ENCODE measurements at places on chromosomes 3 and 15.
A peak's percentile ranks its signal among the peaks of the same experiment; 100 is the strongest.

DNA sequence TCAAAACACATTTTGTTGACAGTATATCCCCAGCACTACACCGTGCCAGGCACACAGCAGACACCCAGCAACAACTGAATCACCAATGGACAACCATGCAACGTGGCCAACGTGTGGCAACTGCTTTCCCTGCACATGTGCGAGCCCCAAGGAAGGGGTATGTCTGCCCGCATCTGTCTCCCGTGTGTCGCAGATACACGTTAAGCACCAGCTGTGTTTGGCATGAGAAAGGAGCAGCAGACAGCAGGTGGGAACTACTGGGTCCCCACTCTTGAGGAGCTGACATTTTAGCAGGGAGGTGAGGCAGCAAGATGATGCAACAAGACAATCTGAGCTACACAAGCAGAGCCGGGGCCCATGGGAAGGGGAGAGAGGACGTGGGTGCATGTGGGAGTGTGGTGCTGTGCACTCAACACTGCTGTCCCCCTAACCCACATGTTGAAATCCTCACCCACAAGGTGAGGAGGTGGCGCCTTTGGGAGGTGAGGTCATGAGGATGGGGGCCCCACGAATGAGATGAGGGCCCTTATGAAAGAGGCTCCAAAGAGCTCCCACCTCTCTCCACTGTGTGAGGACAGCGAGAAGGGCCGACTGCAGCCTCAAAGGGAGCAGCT is 56.2 kb downstream of the ROPN1B start:
- DNase-seq: no peak

GRCh38 chr15:80536716-80537115 is 132.5 kb downstream of the ARNT2 start:
- no peak for DNase-seq

- DNase-seq: no peak
Observed at GRCh38 chr3:168117853-168118313, 22.2 kb upstream of the GOLIM4 start.

GRCh38 chr3:55692295-55692956 is 205.3 kb upstream of the WNT5A start:
- DNase-seq: no peak

- peak; percentile 87 for DNase-seq
Observed at GRCh38 chr3:138594150-138594934, at the start of gene CEP70. Gene CEP70, minus strand, starts transcription at chr3:138594260. Its CDS starts 21,333 bp downstream, at chr3:138572927.

DNA sequence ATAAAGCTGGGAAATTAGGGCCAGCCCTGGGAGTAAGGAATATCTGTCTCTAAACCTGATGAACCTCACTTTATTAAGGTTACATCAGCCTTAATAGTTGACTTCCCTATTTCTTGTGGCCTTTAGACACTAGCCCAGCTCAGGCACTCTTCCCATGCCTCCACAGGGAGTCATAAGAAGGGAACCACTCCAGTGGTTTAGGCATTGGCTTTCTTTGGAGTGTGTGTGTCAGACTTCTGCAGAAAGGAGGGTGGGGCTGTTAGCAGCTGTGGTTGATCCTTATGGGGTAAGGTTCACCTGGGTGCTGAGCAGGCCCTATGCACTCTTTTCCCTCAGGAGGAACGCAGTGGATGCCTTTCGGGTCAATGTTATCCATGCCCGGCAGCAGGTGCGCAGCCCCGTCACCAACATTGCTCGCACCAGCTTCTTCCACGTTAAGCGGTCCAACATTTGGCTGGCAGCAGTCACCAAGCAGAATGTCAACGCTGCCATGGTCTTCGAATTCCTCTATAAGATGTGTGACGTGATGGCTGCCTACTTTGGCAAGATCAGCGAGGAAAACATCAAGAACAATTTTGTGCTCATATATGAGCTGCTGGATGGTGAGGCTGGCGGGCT is 4.0 kb downstream of the AP2M1 start:
- no peak for DNase-seq

DNA sequence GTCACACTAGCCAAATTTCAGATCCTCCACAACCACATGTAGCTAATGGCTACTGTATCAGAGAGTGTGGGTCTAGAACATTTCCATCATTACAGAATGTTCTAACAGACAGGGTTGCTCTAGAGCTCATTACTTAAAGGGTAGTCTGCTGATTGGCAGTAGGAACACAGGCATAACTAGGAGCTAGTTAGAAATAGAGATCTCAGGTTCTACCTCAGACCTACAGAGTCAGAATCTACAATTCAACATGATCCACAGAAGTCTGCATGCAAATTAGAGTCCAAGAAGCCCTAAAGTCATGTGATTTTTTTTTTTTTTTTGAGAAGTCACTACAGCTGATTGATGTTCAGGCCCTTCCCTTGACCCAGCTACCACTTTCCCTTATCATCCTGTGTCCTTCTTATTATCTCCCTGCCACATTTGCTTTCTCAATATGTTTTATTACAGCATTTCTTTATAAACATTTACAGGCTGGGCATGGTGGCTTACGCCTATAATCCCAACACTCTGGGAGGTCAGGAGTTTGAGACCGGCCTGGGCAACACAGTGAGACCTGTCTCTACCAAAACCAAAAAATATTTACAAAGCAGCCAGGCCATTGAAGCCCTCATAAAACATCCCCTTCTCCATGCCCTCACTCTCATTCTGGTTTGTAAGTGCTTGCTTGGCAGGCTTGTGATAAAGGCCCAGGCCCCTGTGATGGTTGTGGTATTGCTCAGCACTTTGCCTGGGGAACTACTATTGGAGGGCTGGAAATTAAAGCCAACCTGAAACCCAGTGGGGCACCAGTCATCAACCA is 3.8 kb upstream of the ABHD5 start:
- no peak for DNase-seq

GRCh38 chr15:91132079-91132478 is 32.0 kb downstream of the SV2B start:
- DNase-seq: no peak

DNA sequence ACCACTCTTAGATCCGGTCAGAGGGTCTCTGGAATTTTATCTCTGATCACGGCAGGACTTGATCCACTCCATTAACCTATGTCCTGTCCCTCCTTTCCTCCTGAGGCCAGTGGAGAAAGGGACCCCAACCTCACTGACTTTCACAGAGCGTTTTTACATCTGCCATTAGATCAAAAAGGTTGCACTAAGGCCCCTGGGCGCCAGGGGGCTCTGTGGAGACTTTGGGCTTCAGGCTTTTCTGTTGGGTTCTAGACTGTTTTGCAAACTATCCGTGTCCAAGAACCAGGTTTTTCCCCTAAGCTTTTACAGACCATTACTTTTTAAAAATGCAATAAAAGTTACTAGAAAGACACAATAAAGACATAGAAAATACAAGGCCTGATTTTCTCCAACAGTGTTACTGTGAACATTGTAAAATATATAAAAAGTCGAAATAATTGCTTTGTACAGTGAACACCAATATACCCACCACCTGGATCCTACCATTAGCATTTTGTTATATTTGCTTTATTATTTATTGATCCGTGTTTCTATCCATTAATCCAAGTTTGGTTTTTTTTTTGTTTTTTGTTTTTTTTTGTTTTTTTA is 159.7 kb downstream of the POLR2M start:
- DNase-seq: peak; percentile 33

DNA sequence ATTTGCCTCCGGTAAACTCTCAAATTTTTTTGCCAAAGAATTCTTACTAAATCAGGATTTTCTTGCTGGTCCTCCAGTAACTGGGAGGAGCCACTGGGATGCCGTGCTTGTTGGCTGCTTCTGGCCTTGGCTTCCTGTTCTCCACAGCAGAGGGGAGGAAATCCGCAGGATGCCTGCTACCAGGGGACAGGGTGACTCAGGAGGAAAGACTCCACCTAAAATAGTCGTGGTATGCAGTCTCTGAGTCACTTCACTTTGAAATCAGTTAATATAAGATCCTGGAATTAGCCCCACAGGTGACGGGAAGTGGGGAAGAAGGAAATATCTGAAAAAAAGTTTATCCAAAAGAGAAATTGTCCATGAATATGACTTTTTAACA is 6.5 kb upstream of the TM4SF18 start:
- no peak for DNase-seq

- DNase-seq: no peak
Observed at GRCh38 chr3:167913219-167913835, 177.8 kb downstream of the SERPINI1 start.

DNA sequence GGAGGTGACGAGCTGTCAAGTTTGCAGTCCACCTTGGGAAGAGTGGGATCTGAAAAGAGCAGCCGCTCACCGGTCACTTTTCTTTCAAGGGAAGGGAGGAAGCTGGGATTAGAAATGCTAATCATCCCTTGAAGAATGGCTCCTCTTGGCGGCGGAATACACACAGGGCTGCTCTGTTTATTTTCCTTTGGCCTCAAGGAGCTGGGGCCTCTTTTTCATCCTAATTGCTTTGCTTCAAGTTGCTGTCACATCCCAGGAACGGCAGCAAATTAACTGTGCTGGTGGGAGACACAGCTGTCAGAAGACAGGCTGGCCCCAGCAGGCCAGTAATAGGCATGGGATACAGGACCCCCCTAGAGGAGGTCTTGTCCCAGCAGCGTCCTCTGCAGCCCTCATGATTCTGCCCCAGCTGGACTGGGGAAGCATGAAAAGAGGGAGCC is 6.7 kb downstream of the KBTBD13 start:
- DNase-seq: peak; percentile 84

DNA sequence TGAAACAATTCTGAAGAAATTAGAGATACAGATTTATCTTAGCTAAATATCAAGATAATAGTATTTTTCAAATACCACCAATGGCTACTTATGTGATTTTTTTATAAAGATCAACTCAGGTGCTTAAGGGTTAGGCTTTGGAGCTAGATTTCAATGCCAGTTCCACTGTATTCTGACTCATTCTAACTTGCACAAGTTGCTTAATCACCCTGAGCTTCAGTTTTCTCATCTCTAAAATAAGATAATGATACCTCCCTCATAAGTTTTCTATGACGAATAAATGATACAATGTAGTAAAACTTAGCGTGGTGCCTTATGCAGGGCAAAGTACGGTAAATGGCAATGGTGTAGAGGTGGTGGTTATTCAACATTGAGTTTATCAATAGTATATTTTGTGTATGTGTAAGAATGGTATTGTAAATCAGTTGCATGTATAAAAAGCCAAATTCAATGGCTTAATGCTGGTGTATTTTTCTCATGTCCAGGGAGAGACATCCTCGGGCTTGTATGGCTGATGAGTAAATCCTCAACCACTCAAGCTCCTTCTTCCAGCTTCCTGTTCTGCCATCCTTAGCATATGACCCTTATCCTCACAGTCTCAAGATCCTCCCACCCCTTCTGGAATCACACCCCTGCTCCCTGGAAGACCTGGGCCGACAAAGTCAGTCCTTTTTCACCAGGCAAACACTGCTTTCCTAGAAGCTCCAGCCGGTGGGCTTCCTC is 505.9 kb upstream of the CFAP20DC start:
- DNase-seq: no peak

GRCh38 chr3:179432021-179432420 is 19.2 kb downstream of the GNB4 start:
- no peak for DNase-seq

DNA sequence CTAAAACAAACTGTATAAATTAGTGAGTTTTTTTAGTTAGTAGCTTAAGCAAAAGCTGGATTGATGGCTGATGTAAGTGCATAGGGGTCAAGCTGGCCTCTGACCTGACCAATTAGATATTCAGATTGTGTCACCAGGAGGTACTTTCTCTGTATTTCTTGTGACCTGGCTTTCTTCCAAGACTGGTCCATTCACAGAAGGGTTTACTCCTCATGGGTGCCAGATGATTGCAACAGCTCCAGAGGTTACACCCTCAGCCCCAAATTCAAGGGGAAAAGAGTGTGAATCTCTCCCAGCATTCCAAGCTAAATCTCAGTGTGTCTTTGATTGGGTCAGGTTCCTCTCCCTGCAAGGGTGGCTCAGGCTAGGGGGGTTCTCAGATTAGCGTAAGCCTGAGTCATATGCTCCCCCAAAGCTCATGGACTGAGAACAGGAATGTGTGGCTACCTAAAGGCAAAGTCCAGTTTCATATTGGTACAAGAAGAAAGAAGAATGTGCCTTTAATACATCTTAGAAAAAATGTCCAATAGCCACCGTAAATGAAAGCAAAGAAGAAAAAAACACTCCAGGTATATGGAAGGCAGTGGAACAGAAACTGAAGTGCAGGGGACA is 16.5 kb downstream of the PML start:
- DNase-seq: no peak

DNA sequence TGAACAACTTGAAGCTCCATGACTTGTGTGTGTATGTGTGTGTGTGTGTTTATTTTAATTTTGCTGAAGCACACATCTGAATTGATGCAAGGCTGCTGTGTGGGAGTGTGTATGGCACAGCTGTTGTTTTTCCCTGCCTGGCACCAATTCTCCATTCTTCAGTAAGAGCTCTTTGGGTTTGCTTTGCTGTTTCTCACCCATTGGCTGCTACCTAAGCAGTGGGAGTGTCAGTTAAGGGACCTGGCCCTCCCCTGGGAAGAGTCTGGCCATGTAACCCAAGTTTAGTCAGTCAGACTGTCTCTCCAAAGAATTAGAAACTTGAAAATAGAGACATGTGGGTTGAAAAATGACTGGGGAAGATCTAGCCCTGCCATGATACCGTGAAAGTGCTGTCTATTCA is 126.2 kb upstream of the SYNPR start:
- no peak for DNase-seq

- DNase-seq: no peak
Observed at GRCh38 chr3:57009802-57010201, 50.7 kb upstream of the SPATA12 start.

DNA sequence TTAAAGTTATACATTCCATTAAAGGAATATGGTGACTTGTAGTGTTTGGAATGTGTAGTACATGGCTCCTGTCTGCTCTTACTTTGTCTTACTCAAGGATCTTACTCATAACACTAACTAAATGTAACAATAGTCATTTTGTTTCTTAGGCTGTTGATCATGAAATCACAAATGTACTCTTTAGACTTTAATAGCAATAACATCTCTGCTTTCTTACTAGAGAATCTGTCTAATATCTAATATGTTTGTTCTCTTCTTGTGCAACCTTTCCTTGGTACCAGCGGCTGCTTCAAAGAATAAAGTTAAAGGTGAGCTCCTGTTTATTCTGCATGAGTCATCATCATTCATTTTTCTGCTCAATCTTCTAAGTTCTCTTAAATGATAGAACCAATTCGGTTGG is 767.5 kb downstream of the CADM2 start:
- no peak for DNase-seq

DNA sequence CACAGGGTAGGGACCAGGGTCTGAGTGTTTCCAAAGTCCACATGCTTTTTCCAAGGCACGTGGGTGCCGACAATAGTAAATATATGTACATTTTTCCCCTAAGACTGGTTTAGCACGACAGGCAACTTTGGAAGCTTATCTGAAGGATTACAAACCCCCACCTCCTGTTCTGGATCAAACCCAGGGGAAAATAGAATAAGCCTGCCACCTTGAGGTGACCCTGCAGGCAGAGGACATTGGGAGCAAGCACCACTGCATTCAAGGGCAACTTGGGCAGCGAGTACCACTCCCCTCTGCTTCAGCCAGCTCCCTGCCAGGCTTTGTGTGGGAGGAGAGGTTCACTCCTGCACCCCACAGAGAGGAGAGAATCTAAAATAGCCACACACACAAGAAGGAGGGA is 44.8 kb downstream of the KBTBD12 start:
- DNase-seq: peak; percentile 20
